ENCODE measurements at places on chromosomes 1 and 21.

- DNase-seq: no peak
Measured at GRCh38 chr1:1442069-1442770, 6.7 kb downstream of the VWA1 start.

DNA sequence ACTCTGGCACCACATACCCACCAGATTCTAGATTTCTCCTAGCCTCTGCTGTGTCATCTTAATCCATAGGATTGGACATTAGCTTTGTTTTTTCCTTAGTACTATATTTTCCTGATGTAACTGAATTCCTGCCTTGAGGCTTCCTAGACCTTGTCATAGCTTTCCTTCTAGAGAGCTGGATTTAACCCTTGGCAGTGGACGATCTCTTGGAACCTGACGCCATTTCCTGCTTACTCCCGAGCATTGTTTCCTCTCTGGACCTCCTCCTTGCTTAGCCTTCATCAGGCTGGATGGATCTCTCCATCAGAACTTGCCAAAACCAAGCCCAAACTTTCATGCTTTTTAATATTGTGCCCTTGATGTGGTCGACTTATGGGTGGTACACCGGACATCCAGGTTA is 1.5 kb downstream of the APOBEC4 start:
- DNase-seq: no peak

DNA sequence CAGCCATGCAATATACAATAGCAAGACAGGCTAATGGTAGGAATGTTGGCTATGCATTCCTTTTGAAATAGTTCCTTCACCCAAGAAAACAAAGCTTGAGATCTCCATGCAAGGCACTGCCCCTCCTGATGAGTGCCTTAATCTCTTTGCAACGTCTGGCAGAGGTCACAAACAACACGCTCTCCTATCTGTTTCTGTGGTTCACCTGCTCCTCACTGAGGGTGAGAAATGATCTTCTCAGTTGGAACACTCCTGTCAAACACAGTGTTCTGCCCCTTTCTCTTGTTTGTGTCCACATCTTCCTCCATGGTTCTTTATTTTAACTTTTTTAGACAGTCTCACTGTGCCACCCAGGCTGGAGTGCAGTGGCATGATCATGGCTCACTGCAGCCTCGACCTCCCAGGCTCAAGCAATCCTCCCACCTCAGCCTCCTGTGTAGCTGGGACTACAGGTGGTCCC is 21.2 kb upstream of the XPR1 start:
- no peak for DNase-seq

DNA sequence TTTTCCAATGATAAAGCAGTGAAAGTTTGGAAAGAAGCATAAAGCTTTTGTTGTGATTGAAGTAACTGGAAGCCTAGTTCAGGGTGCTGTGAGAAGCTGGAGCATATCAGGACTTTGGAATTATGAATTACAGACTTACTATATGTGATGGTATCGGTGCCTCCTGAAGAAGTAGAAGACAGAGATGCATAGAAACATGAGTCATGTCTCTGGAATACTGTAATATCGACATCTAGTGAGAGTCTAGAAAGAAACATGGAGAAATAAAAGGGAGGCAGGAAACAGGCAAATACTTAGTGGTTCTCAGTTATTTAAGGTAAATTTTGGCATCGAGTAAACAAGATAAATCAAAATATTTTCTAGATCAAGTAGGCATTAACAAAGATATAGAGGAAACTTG is 103.0 kb downstream of the CAMTA1 start:
- no peak for DNase-seq

GRCh38 chr1:43673261-43673660 is 23.3 kb downstream of the KDM4A start:
- DNase-seq: no peak

DNA sequence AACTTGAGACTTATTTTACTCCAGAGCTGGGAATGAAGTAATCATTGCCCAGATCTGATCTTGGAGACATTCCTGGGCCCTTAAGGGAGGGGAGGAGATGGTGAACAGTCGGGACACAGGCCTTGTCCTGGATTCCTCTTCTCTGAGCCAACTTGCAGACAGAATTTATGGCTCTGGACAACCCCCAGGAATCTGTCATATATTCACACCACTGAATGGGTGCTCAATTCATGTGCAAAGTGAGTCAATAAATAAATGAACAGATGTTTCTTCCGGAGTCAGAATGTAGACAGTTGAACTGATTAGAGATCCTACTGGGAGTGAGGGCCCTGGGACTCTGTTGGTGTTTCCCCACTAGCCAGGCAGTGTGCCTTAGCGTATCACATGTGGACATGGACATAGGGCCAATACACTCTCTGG is 2.6 kb downstream of the TUFT1 start:
- no peak for DNase-seq

GRCh38 chr1:20666804-20667203 is 5.6 kb upstream of the DDOST start:
- DNase-seq: no peak

GRCh38 chr1:28887835-28888682 is 26.3 kb upstream of the EPB41 start:
- no peak for DNase-seq

DNA sequence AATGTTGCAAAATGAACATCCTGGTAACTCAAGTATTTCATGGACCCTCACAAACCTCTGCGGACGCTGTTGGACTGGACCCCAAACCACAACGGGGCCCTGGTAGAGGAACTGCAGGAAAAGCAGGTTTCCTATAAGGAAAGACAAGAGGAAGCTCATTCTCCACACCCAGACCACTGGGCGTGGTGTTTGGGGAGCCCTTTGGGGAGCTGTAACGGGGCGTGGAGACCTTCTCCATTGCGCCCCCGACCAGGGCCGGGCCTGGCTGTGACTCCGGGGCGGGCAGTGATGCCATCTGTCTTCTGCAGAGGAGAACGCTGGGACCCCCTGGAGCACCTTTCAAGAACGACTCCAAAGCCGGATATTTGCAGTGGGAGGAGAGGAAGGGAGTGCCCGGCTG is 30.0 kb upstream of the AGPAT3 start:
- DNase-seq: no peak

DNA sequence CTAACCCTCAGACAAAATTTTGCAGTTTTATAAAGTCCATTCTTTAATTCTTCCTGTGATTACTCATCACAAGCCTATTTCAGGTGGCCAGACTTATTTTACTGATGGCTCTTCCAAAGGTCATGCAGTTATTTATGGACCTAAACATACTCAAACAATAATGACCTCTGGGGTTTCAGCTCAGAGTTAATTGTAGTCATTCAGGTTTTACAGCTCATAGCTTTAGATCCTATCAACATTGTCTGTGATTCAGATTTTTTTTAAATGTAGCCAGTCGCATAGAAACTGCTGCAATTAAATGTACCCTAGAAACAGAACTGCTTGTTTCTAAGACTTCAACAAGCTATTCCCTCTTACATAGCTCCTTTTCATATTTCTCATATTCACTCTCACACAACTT is 270.8 kb downstream of the COL11A1 start:
- no peak for DNase-seq
